ENCODE measurements at places on chromosomes 5 and 9.

- no peak for DNase-seq
Measured at GRCh38 chr9:84379740-84380139, 39.2 kb upstream of the SLC28A3 start.

DNA sequence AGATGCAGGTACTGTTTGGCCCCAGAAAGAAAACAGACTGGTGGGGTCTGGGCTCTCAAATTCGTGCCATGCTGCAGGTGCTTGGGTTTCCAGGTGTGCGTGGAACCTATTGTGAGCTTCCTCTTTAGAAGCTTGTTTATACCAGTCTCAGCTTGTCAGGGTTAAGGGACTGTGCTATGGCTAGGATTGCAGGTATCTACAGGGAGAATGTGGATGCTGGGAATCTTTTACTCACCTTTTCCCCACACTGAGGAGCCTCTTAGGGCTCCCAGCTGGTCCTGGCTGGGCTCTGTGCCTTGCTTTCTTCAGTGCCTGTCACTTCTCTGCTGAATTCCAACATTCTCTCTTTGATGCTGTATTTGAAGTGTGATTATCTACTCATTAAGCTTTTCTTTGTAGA lies 111.8 kb downstream of the WDR70 start:
- DNase-seq, result no peak

DNA sequence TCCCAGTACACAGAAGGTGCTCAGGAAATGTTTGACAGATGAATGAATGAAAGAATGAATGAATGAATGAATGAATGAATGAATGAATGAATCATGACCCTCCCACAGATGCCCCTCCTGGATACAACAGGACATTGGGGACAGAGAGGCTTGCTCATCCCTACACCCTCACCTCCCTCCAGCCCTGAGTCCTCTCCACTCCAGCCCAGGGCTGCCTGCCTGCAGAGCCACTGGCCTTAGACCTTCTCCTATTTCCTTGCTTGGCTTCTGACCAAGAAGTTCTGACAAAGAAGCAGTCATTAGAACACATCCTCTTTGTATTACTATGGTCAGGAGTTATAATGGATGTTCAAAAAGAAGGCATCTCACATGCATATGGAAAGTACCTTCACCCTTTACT lies 240.7 kb upstream of the DAPK1 start:
- DNase-seq, result no peak

GRCh38 chr5:154830219-154830595 lies 20.2 kb downstream of the FAXDC2 start:
- DNase-seq, result no peak

DNA sequence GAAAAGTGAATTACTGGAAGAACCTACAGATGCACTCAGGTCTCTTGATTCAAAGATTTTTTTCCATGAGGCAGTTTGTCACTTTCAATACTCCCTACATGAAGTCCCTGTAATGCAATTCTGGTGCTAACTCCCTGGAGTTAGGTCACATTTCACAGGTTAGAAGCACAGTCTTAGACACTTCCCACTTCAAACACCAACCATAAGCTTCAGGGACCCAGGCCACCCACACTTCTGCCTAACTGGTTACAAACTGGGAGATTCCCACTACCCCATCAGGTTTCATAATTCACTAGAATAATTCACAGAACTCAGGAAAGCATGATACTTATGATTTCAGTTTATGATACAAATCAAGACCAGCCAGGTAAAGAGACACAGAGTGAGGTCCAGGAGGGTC lies 29.0 kb upstream of the FOXI1 start:
- no peak for DNase-seq

GRCh38 chr9:94851892-94852291 lies 125.4 kb downstream of the AOPEP start:
- DNase-seq, result no peak

DNA sequence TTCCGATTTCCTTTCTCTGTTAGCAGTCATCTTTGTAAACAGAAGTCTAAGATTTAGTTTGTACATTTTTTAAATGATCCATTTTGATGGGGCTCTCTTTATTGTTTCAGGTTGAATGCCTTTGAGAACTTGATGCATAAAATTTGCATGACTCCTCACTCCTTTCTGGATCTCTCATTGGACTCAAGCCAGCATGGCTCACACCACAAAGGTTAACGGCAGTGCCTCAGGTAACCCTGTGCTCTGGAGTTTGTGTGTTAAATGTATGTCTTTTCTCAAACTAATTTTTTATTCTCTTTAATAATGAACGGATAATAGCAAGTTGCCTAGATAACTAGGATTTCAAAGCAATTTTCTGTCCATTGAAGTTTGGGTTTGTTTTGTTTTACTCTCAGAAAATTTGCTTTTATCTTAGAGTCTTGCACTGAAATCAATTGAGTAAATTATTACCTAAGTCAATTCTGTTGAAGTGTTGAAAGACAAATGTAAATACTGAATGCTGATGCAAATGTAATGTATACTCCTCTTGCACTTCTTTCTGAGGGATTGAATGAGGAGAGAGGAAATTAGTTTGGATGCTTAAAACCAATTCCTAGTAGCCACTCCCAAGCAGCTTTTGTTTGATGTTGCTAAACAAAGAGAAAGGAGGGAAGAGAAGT lies 164.6 kb upstream of the DMRT1 start:
- no peak for DNase-seq

- no peak for DNase-seq
Measured at GRCh38 chr5:112885001-112885400, 23.9 kb downstream of the SRP19 start.

DNA sequence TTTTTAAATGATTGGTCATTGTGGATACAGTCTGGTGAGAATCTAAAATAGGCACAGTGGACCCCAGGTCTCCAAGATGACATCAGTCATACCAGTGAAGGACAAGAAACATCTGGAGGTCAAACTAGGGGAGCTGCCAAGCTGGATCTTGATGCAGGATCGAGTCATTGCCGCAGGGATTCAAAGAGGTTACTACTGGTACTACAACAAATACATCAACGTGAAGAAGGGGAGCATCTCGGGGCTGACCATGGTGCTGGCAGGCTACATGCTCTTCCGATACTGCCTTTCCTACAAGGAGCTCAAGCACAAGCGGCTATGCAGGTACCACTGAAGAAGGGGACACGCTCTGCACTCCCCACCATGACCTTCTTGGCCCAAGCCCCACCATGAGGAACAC lies 20.9 kb downstream of the FOXB2 start:
- no peak for DNase-seq

DNA sequence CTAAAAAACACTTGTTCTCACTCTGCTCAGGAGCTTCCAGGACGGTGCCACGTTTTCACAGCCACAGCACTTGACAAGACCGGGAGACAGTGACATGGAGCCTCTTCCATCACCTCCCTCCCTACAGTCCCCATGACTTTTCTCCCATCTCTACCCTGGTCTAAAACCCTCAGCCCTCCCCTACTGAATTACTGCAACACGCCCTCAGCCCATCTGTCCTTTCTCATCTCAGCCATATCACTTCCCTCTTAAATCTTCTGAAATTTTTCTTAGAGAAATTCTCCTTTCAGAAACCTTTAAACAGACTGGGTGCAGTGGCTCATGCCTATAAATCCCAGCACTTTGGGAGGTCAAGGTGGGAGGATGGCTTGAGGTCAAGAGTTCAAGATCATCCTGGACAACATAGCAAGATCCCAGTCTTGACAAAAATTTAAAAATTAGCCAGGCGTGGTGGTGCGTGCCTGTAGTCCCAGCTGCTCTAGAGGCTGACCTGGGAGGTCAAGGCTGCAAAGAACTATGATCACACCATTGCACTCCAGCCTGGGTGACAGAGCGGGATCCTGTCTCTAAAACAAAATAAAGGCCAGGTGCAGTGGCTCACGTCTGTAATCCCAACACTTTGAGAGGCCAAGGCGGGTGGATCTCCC lies 125.8 kb downstream of the MYO10 start:
- DNase-seq, result no peak

DNA sequence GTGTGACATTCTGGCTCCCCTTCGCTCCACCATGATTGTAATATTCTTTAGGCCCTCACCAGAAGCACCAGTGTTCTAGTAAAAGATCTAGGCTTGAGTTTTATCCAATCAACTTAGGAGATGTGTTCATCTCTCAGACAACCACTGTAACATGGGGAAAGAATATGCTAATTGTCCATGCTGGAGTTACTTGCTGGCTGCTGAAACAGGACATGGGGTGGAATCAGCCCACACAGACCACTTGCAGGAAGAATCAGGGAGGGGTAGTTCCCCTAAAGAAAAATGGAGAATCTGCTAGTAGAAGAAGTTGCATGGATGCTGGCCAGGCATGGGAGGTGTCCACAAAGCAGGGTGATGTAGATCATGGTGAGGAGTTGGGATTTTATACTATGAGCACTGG lies 86.2 kb downstream of the FEM1C start:
- no peak for DNase-seq

DNA sequence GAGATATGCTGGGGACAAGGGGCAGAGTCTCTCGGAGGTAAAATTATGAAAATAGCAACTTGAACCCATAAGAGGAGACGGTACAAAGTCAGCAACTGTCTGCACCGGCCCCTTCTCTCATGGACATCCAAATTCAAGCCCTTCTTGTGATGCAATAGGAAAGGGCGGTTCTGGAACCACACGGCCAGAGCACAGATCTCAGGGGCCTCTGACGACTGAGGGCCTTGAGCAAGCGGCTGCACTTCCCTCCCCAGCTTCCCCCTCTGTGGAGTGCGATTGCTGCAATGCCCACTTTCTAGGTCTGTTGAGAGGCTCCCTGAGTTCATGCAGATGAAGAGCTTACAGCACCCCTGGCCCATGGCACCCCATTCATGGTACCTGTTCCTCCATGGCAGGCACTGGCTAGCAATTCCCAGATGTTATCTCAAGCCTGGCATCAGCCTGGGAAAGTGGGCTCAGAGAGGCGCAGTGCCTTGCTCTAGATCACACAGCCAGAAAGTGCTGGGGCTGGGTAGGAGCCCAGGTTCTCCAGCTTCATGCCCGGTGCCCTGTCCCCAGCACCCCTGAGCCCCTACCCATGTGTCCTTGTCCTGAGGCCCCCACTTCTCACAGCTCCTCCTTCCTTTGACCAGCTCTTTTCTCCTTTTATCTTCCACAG lies 17.7 kb upstream of the CPLX2 start:
- no peak for DNase-seq

- DNase-seq, result no peak
Measured at GRCh38 chr5:6805841-6806240, 92.6 kb downstream of the TENT4A start.

DNA sequence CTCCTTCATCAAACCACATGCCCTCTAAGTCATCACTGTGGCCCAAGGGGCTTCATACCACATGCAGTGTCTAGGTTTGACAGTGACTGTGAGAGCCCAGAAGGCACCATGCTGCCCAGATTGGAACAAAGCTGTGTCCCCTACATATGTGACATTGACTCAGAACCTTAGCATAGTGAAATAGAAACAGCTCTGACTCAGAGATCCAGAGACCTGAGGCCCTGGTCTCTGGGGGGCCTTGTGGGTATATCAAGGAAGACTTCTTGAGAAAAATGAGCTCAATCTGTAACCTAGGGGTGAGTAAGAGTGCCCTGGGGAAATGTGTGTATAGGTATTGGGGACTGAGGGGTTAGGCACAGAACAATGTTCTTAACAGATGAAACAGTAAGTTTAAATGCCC lies 7.1 kb upstream of the ENTREP1 start:
- DNase-seq, result no peak

GRCh38 chr5:115749016-115749415 lies 67.4 kb downstream of the CDO1 start:
- DNase-seq, result no peak

- no peak for DNase-seq
Measured at GRCh38 chr5:102670224-102670836, 84.8 kb upstream of the PAM start.

- no peak for DNase-seq
Measured at GRCh38 chr9:77981332-77981731, 50.3 kb downstream of the GNAQ start.

DNA sequence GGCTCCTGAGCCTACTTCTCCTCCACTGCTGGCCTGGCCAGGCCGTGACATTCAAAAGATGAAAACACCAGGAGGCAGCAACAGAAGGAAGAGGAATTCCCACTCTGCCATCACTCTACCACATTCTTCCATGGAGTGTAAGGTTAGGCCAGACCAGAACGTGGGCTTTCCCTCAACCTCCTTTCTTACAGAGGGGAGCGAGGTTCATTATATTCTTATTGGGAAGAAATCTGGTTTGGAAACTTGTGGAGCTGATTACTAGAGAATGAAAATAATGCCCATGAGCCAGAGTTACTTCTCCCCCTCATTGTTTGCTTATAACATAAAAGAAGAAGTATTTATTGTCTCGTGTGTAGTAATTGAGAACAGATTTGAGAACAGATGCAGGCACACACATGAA lies 136.3 kb upstream of the BASP1 start:
- DNase-seq, result no peak

DNA sequence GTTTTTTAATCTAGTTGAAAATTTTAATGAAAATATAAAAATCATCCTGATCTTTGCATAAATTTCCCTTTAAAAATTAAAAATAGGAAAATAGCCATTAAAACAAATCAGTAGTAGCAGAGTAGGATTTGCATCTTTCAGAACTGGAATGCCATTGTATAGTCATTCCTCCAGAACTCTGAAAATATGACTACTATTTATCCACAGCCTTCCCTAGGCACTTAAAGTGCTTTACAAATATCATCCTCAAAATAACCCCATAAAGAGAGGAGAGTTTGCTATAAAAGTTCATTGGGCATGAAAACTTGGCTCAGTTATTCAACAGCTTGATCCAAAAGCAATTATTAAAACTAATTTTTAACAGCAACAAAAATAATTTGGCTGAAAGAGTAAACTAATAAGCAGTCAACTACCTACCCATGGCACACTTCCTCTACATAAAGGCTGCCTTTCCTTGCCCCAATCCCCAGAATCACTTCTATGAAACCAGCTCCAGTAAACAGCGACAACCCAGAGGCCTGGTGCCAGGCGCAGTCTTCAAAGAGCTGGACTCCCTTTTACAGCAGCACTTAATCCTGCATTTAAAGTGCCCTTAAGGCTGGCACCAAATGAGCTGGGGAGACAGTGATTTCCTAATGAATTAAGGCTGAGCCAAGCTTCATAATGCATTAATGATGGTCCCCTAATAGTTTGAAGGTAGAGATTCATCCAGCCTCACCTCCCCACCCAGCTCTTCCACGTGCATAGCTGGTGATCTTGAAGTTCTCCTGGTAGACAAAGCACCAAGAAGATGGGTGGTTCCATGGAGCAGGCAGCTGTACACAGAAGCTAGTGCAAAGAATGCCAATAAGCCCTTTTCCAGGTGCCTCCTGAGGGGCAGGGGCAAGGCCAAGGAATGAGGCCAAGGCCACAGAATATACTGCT lies 36.1 kb downstream of the LHFPL2 start:
- no peak for DNase-seq

- no peak for DNase-seq
Measured at GRCh38 chr9:95268681-95269080, 48.8 kb downstream of the FANCC start.

- no peak for DNase-seq
Measured at GRCh38 chr5:122727112-122727541, 47.8 kb upstream of the SNX2 start.

- no peak for DNase-seq
Measured at GRCh38 chr5:78007233-78007632, 231.1 kb upstream of the TBCA start.

GRCh38 chr9:33220681-33221567 lies 19.0 kb upstream of the SPINK4 start:
- no peak for DNase-seq
